ENCODE measurements at places on chromosomes 2 and 18. TPM values are rescaled to one million over a fixed set of nuclear protein-coding genes. Genes with fewer than 3 reads are reported as not detected.

DSC2 gene
- 33.4 TPM for total RNA-seq

CNRIP1 gene
- not detected for total RNA-seq

VWC2L gene
- total RNA-seq, result not detected

ACADL gene
- total RNA-seq, result not detected

NTSR2 gene
- total RNA-seq, result not detected

SIGLEC15 gene
- total RNA-seq, result not detected

RBMS1 gene
- total RNA-seq, result 17.6 TPM

MATN3 gene
- total RNA-seq, result not detected

CYS1 gene
- 3.7 TPM for total RNA-seq

OBSL1 gene
- total RNA-seq, result 45.2 TPM

IL37 gene
- total RNA-seq, result not detected

PROKR1 gene
- not detected for total RNA-seq

ATP6V1B1 gene
- total RNA-seq, result 0.74 TPM

NAT8 gene
- not detected for total RNA-seq

XIRP2 gene
- total RNA-seq, result not detected

LAPTM4A gene
- 84.5 TPM for total RNA-seq

MYO3B gene
- total RNA-seq, result not detected

BMP10 gene
- not detected for total RNA-seq

DAPL1 gene
- not detected for total RNA-seq

GAL3ST2 gene
- total RNA-seq, result 0.44 TPM

BUB1 gene
- total RNA-seq, result 80.2 TPM

SERPINB7 gene
- not detected for total RNA-seq

ACVR1C gene
- total RNA-seq, result 1.2 TPM

All from HCT116 (cell line).